ENCODE measurements at places on chromosomes 13 and 19.

- no peak overlapping the region for H3K27ac ChIP-seq
- no peaks in the 10 kb centered on the region for H3K27me3 ChIP-seq
- no peaks in the 10 kb centered on the region for H3K36me3 ChIP-seq
- H3K4me1 ChIP-seq = peaks cover 20% of the 10 kb centered on the region
Measured at GRCh38 chr13:46995874-46996273, 99.0 kb upstream of the HTR2A start.

DNA sequence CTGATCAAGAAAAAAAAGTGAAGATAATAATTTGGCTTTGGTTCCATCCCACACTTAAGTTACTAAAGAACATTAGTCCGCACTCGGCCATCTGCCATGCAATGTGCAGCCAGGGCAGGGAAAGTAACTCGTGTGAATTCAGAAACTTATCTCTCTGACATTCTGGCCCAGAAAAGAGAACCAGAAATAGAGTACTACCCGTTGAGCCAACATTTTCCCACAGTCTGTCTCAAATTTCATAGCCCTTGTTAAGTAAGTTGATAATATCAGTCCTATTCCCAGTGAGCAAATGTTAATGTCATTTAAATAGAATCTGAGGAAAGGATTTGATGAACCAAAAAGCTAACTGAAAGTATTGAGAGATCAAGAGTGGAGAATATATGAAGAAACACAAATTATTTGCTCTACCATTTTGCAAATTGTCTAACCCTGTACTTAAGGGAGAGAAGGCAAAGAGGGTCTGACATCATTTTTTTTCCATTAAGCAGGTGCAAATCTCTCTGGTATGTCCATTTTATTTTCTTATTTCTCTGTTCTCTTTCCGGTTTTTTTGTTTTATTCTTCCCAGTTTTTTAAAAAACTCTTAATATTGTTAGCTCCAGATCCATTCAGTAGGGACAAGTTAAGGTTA lies 156.3 kb downstream of the NDFIP2 start:
- H3K4me1 ChIP-seq = peaks cover 17% of the 10 kb centered on the region
- no peak overlapping the region for H3K4me3 ChIP-seq
- no peak for DNase-seq
- H3K27me3 ChIP-seq = no peaks in the 10 kb centered on the region
- peaks cover 5% of the 10 kb centered on the region for H3K36me3 ChIP-seq

- DNase-seq = no peak
- peak overlapping the region; percentile 35 for H3K4me3 ChIP-seq
- H3K27me3 ChIP-seq = peaks cover 3% of the 10 kb centered on the region
Measured at GRCh38 chr13:24670961-24671381, 9.2 kb upstream of the ATP12A start.

- no peak for DNase-seq
- H3K4me3 ChIP-seq = peak overlapping the region; percentile 51
- H3K27me3 ChIP-seq = peaks cover 42% of the 10 kb centered on the region
- peaks cover 11% of the 10 kb centered on the region for H3K4me1 ChIP-seq
- H3K27ac ChIP-seq = no peak overlapping the region
- no peaks in the 10 kb centered on the region for H3K36me3 ChIP-seq
Measured at GRCh38 chr19:4279267-4279529, 132 bp downstream of the SHD start.

- DNase-seq = no peak
- H3K27ac ChIP-seq = peak overlapping the region; percentile 30
- H3K36me3 ChIP-seq = peaks cover 41% of the 10 kb centered on the region
- H3K4me3 ChIP-seq = no peak overlapping the region
- H3K27me3 ChIP-seq = no peaks in the 10 kb centered on the region
- no peaks in the 10 kb centered on the region for H3K4me1 ChIP-seq
Measured at GRCh38 chr19:15354566-15355296, 22.4 kb upstream of the BRD4 start.

DNA sequence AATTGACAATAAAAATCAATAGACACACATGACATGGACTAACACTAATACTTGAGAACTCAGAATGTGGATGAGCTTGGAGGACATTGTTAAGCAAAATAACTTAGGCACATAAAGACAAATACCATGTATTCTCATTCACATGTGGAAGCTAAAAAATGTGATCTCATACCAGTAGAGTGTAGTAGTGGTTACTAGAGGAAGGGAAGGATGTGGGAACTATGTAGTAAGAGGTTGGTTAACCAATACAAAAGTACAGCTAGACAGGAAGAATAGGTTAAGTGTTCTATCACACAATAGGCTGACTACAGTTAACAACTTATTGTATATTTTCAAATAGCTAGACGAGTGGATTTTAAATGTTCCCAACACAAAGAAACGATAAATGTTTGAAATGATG lies 415.8 kb upstream of the KLF12 start:
- H3K27ac ChIP-seq = no peak overlapping the region
- no peaks in the 10 kb centered on the region for H3K4me1 ChIP-seq
- H3K36me3 ChIP-seq = no peaks in the 10 kb centered on the region
- H3K27me3 ChIP-seq = no peaks in the 10 kb centered on the region
- no peak for DNase-seq
- H3K4me3 ChIP-seq = no peak overlapping the region

- peaks cover 5% of the 10 kb centered on the region for H3K27me3 ChIP-seq
- H3K4me3 ChIP-seq = no peak overlapping the region
- no peaks in the 10 kb centered on the region for H3K4me1 ChIP-seq
Measured at GRCh38 chr13:49802426-49802825, 9.9 kb upstream of the KPNA3 start.

DNA sequence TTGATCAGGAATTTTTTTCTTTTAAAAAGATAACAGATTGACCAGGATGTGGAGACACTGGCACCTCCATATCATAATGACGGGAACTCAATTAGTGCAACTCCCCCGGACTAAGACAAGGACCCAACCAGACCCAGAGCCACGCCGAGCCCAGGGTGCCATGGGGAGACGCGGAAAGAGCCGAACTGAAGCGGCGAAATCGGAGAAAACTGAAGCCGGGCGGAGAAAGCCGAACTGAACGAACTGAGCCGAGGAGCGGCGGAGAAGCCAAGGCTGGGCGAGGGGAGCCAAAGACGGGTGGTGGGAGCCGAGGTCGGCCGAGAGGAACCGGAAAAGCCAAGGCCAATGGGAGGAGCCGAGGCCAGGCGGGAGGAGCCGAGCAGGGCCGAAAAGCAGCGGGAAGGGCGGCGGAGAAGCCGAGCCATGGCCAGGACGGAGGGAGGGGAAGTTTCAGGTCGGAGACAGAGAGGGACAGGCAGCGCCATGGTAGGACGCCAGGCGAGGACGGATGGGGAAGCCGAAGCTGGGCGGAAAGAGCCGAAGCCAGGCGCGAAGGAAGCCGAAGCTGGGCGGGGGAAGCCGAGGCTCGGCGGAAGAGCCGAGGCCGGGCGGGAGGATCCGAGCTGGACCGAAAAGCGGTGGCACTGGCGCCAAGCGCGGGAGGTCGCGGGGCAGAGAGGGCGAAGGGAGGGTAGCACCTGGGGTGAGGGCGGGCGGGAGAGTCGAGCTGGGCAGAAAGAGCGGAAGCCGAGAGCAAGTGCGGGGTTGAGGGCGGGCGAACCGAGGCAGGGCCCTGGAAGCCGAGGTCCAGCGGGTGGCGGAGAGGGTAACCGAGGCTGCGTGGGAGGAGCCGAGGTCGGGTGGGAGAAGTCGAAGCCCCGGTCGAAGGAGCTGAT lies 29.4 kb downstream of the ZNF557 start:
- peak; percentile 85 for DNase-seq
- no peaks in the 10 kb centered on the region for H3K27me3 ChIP-seq
- H3K4me3 ChIP-seq = peak overlapping the region; percentile 84
- peak overlapping the region; percentile 97 for H3K27ac ChIP-seq

GRCh38 chr13:103730407-103730806 lies 664.2 kb upstream of the SLC10A2 start:
- peaks cover 26% of the 10 kb centered on the region for H3K4me1 ChIP-seq
- no peak overlapping the region for H3K4me3 ChIP-seq
- no peaks in the 10 kb centered on the region for H3K27me3 ChIP-seq
- no peaks in the 10 kb centered on the region for H3K36me3 ChIP-seq
- no peak overlapping the region for H3K27ac ChIP-seq

DNA sequence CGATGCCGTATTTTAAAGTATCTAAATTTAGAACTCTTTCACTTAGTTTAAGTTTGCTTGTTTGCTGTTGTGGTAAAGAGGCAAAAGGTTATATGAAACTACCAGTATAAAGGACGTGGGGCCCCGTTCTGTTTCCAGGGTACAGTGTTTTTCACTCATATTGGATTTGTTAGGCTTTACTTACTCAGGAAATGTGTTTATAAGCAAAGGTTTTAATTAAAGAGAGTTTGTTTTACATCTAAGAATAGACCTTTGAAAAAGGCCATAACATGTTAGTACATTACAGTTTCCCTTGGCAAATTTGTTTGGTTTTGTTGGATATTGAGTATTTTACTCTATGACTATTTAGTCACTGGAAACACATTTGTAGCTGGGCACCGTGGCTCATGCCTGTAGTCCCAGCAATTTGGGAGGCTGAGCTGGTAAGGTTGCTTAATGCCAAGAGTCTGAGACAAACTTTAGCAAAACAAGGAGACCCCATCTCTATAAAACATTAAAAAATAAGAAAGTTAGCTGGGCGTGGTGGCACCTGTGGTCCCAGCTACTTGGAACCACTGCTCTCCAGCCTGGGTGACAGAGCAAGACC lies 7.1 kb downstream of the DGKH start:
- peaks cover 2% of the 10 kb centered on the region for H3K4me1 ChIP-seq
- peaks cover 4% of the 10 kb centered on the region for H3K36me3 ChIP-seq
- H3K4me3 ChIP-seq = no peak overlapping the region
- no peak for DNase-seq
- H3K27ac ChIP-seq = no peak overlapping the region
- no peaks in the 10 kb centered on the region for H3K27me3 ChIP-seq

- H3K4me3 ChIP-seq = no peak overlapping the region
- H3K27me3 ChIP-seq = no peaks in the 10 kb centered on the region
- H3K36me3 ChIP-seq = peaks cover 22% of the 10 kb centered on the region
- no peak for DNase-seq
- peak overlapping the region; percentile 48 for H3K27ac ChIP-seq
Measured at GRCh38 chr13:33228648-33229445, 56.7 kb downstream of the STARD13 start.

DNA sequence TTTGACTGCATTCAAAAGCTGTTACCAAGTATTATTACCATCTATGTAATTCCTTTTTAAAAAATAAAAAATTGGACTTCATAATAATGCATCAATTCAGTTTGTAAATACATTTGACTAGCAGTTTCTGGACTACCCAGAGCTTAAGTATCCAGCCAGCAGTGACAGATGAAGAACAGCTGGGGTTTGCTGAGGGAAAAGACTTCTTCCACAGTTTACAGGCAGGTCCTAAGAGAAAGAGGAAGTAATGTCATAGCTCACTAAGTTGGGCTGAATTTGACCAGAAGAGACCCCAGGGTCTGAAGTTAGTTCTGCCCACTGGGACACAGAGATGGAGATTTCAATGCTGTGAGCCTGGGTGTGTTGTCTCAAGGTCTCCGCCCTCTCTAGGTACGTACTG lies 96.4 kb downstream of the MBNL2 start:
- peaks cover 3% of the 10 kb centered on the region for H3K4me1 ChIP-seq
- H3K27ac ChIP-seq = no peak overlapping the region
- no peaks in the 10 kb centered on the region for H3K27me3 ChIP-seq
- H3K4me3 ChIP-seq = no peak overlapping the region

DNA sequence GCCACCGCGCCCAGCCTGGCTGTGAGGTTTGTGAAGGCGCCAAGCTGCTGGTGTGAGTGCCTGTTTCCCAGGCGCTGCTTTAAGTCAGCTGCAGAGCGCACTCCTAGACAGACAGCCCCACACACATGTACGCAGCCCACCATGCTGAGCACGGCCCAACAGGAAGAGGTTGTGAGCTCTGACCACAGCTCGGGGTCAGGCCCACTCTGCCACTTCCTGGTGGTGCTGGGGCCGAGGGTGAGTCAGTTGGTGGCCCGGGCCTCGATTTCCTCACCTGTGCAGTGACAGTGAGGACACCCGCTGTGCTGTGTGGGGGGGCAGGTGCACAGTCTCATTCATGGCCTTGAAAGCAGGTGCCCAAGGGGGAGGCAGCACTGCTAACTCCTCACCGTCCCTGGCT lies 106.7 kb downstream of the KDM4B start:
- no peak for DNase-seq
- no peaks in the 10 kb centered on the region for H3K27me3 ChIP-seq
- peaks cover 19% of the 10 kb centered on the region for H3K36me3 ChIP-seq
- H3K4me3 ChIP-seq = no peak overlapping the region
- H3K4me1 ChIP-seq = peaks cover 7% of the 10 kb centered on the region

GRCh38 chr19:6067975-6068374 lies 42.3 kb downstream of the RFX2 start:
- H3K36me3 ChIP-seq = no peaks in the 10 kb centered on the region
- H3K4me1 ChIP-seq = peaks cover 22% of the 10 kb centered on the region
- H3K27me3 ChIP-seq = peaks cover 21% of the 10 kb centered on the region
- no peak overlapping the region for H3K27ac ChIP-seq
- no peak overlapping the region for H3K4me3 ChIP-seq

GRCh38 chr13:110520431-110521295 lies 40.9 kb downstream of the RAB20 start:
- no peak overlapping the region for H3K27ac ChIP-seq
- no peak overlapping the region for H3K4me3 ChIP-seq
- no peaks in the 10 kb centered on the region for H3K27me3 ChIP-seq

GRCh38 chr19:53881482-53882390 lies at the start of gene PRKCG:
Gene PRKCG, plus strand, starts transcription at chr19:53882197. Its CDS starts 298 bp downstream, at chr19:53882495.
- peaks cover 33% of the 10 kb centered on the region for H3K27me3 ChIP-seq
- peaks cover 4% of the 10 kb centered on the region for H3K36me3 ChIP-seq
- H3K4me1 ChIP-seq = peaks cover 24% of the 10 kb centered on the region
- DNase-seq = peak; percentile 84
- peak within 1 kb of the TSS; percentile 62 for H3K27ac ChIP-seq

DNA sequence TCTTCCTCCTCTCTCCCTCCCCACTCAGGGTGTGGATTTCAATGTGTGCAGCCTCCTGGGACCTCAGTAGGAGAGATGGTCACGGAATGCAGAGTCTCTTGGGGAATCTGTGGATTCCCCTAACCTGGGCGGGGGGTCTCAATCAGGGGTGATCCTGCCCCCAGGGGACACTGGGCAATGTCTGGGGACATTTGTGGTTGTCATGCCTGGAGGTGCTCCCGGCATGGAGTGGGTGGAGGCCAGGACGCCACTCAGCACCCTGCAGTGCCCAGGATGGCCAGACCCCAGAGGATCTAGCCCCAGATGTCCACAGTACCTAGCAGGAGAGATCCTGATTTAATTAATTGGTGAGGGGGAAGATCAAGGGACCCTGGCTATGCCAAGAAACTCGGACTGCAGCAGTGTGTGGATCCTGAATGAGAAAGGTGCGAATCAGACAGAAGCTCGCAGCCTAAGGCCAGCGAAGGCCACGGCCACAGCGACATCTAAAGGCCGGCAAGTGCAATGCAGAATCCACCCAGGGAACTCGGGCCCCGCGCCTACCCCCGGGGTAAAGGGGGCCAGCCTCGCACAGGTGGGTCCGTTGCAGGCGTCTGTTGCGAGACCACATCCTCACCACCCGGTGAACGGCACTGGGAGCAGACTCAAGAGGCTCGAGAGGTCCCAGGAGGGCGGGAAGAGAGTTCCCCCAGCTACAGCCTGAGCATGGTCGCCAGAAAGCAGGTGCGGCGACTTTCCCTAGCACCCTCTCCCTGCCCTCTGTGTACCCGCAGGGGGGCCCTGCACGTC lies 88.8 kb downstream of the GNG7 start:
- DNase-seq = no peak
- H3K27ac ChIP-seq = no peak overlapping the region
- H3K27me3 ChIP-seq = peaks cover 2% of the 10 kb centered on the region
- H3K36me3 ChIP-seq = no peaks in the 10 kb centered on the region
- peaks cover 3% of the 10 kb centered on the region for H3K4me1 ChIP-seq
- H3K4me3 ChIP-seq = no peak overlapping the region

GRCh38 chr13:23496255-23496654 lies 62.8 kb upstream of the SACS start:
- no peaks in the 10 kb centered on the region for H3K36me3 ChIP-seq
- H3K27ac ChIP-seq = no peak overlapping the region
- no peak overlapping the region for H3K4me3 ChIP-seq
- DNase-seq = no peak

- no peak for DNase-seq
- H3K4me3 ChIP-seq = no peak overlapping the region
- H3K27me3 ChIP-seq = no peaks in the 10 kb centered on the region
- no peak overlapping the region for H3K27ac ChIP-seq
- H3K36me3 ChIP-seq = no peaks in the 10 kb centered on the region
Measured at GRCh38 chr13:50576156-50576555, 267.3 kb downstream of the DLEU7 start.

Data from mesothelial cell of epicardium (in vitro differentiated cells).